ENCODE measurements at places on chromosomes 2 and 18.

DNA sequence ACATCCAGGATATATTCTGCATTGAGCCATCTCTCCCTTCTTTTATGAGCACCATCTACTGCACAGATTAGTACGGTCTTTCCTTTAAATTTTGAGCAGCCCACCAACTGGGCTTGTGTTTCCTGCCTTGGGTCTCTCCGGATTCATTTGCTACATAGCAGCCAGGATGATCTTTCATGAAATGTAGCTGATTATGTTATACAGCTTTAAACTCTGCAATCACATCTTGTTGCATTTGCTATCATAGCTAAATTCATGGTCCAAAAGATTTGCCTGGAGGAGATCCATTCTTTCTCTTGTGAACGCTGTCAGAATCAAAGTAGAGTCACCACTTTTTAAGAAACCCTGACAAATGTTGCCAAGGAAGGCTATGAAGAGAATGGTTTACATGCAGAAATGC lies 215.1 kb upstream of the LRRTM4 start:
- DNase-seq, result no peak

- DNase-seq, result no peak
Observed at GRCh38 chr18:59721931-59722330, 24.7 kb upstream of the CCBE1 start.

GRCh38 chr2:191486584-191487320 lies 191.2 kb upstream of the NABP1 start:
- no peak for DNase-seq

DNA sequence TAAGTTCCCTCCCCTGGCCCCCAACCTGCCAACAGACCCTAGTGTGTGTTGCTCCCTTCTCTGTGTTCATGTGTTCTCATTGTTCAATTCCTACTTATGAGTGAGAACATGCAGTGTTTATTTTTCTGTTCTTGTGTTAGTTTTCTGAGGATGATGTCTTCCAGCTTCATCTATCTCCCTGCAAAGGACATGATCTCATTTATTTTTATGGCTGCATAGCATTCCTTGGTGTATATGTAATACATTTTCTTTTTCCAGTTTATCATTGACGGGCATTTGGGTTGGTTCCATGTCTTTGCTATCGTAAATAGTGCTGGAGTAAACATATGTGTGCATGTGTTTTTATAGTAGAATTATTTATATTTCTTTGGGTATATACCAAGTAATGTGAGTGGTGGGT lies 602.2 kb downstream of the DSC3 start:
- no peak for DNase-seq

DNA sequence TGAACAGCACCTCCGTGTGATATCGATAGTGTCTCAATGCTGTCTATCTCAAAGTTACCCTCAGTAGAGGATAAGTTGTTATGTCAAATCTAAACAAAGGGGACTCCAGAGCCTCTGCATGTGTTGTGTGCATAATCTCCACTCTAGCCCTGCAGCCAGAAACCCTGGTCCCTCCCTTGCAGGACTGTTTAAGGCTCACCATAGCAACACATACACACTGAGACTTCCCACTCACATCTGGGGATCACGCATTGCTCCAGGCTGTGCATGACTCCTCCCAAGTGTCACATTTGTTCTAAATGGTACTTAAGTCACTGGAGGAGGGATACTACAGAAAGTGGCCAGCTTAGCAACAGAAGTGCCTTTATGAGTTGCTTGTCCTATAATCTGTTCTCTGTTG lies 258.6 kb upstream of the CRIM1 start:
- DNase-seq, result no peak

GRCh38 chr2:214376618-214377285 lies 34.1 kb upstream of the VWC2L start:
- DNase-seq, result no peak

GRCh38 chr2:171564463-171564862 lies 42.2 kb downstream of the CYBRD1 start:
- no peak for DNase-seq

DNA sequence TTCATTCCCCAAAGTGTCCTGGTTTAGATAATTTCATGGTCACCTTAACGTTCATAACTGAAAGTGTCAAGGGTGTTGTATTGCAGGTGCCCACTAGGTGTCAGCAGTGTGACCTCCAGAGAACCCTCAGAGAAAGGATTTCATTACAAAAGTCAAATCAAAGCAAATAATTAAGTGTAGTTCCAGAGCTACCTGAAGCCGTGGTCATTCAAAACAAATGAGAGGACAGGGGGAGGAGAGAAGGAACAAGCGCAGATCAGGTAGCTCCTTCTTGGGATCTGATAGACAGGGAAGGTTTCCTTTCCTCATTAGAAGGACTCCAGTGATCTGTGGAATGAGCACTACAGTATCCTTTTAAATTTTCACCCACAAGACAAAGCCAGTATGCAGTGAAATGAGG lies at the start of gene SLC9A4:
Gene SLC9A4, plus strand, starts transcription at position 207 of the 400 bp plus-strand sequence. CDS start 534 bp downstream, outside the sequence.
- DNase-seq, result peak; percentile 30

DNA sequence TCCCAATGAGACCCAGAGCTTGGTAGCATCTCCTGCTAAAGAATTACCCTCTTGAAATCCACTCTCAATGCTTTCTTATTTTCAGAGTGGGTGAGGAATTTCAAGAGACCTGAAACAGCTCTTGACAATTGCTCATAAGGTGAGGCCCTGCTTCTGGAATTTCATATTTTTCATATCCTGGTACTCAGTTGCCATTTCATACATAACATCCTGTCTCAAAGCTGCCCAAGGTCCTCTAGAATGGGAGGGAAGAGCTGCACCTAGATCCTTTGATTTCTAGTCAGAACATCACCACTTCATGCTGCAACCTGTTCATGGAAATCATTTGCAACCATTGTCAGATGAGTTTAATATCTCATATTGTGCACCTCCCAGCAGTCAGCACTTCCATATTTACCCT lies 404.8 kb upstream of the GALNT5 start:
- DNase-seq, result no peak

DNA sequence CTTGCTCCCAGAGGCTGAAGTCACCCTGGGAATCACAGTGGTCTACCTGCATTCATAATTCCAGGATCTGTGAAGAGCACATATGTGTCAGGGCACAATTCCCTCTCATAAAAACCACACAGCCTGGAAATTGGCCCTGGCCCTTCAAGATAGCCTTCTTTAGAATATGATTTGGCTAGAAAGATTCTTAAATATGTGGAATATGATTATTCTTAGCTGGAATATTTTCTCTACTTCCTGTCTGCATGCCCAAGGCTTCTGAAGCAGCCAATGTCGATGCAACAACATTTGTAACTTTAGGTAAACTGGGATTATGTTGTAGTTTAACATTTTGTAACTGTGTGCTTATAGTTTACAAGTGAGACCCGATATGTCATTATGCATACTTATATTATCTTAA lies 24.2 kb downstream of the ICOS start:
- DNase-seq, result no peak

DNA sequence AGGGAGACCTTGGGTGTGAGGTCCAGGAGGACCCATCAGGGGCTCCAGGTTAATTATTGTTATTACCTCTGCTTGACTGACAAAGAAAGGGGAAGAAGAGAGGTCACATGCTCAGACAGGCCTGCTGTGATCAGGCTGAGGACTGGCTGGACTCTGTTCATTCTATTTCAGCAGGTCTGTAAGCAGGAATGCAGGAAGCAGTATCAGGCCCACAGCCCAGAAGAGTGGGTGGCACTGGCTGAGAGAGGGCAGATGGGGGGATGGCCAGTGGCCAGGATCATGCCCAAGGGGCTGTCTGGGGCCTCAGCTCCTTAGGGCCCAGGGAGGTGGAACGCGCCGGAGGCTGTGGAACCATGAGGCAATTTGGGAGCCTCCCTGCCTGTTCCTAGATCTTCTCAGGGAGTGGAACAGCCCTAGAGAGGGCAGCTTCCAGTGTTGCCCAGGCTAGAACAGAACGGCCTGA lies 43.7 kb upstream of the ZBTB7C start:
- no peak for DNase-seq

GRCh38 chr2:54546923-54547720 lies 91.0 kb downstream of the SPTBN1 start:
- DNase-seq, result no peak

DNA sequence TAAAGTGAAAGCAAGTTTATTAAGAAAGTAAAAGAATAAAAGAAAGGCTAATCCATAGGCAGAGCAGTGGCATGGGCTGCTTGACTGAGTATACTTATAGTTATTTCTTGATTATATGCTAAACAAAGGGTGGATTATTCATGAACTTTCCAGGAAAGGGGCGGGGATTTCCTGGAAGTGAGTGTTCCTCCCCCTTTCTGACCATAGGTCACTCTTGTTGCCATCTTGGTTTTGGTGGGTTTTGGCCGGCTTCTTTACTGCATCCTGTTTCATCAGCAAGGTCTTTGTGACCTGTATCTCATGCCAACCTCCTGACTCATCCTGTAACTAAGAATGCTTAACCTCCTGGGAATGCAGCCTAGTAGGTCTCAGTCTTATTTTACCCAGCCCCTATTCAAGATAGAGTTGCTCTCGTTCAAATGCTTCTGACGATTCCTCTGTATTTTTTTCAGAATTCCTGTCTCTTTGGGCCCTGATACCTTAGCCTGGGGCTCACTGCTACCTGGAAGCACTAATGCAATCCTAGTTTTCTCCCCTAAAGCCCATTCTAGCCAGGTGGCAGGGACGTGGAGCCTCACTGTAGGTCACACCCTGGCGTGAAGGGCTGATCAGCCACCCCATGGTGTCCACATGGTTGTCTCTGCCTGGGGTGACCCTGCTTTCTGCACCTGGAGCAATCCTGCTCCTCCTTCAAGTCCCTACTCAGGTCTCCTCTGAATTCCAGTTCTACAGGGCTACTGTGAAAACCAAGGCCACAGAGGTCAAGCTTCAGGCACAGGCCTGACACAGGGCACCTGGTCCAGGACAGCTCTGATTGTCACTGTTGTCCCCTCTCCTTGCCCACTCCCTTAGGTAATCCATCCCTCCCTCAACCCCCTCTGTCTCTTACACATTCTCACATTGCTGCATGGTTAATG lies 6.0 kb upstream of the SLC35F6 start:
- DNase-seq, result no peak

- no peak for DNase-seq
Observed at GRCh38 chr2:19367326-19367725, 8.9 kb upstream of the OSR1 start.

GRCh38 chr2:105143094-105143466 lies 98.5 kb upstream of the GPR45 start:
- no peak for DNase-seq

GRCh38 chr2:231795525-231796327 lies 9.5 kb downstream of the COPS7B start:
- DNase-seq, result no peak

DNA sequence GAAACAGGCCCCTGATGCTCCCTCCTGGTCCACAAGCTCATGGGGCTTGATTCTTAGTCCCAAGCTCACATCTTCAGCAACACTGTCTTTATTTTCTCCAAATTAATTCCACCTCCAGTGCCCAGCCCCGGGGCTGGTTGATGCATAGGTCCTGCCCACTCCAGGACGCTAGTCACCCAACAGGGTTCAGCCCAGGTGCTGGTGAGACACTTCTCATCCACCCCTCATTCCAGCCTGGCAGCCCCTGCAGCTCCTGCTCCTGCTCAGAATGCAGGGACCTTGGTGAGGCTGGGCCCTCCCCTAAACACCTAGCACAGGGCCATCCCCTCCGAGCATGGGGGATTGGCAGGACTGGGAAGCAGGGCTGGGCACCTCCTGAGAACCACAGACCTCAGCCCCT lies 25.7 kb downstream of the STEAP3 start:
- DNase-seq, result no peak

Data from neuronal stem cell (in vitro differentiated cells).